Glutamatergic neuron (in vitro differentiated cells): ENCODE measurements at places on chromosomes 11 and 22.

DNA sequence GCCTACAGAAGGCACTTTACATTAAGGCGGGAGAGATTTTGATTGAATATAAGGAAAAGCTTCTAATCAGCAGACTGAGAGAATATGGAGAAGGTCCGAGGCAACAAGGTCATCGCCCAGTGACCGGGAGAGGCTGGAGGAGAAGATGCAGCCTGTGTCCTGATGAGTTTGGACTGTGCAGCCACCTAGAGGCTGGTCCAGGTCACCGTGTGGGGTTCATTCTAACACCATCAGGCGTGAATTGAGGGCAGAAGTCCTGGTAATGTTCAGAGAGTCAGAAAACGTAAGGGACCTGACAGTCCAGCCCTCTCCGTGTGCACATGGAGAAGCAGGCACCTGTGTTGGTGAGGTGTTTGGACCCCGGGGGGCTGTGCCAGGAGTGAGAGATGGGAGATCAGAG is 102.7 kb downstream of the FEZ1 start:
- no peak for DNase-seq

- no peak for DNase-seq
Measured at GRCh38 chr11:123212406-123212805, 17.4 kb upstream of the CLMP start.

DNA sequence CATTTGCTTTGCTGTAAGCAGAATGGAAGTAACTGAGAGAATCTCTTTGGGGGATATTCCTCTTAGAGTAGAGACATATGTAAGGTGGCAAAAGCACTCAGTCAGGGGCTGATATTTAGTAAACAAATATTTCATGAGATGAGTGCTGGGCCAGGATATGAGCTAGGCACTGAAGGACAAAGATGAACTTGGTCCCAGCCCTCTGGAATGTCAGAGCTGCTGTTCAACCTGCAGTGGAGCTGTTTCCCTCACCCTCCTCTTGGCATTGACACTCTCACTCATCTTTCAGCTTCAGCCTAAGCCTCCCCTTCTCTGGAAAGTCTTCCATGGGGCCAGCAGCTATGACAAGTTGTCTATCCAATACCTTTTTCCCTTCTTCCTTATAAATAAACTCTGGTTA is 22.2 kb downstream of the RASSF10 start:
- DNase-seq = no peak

DNA sequence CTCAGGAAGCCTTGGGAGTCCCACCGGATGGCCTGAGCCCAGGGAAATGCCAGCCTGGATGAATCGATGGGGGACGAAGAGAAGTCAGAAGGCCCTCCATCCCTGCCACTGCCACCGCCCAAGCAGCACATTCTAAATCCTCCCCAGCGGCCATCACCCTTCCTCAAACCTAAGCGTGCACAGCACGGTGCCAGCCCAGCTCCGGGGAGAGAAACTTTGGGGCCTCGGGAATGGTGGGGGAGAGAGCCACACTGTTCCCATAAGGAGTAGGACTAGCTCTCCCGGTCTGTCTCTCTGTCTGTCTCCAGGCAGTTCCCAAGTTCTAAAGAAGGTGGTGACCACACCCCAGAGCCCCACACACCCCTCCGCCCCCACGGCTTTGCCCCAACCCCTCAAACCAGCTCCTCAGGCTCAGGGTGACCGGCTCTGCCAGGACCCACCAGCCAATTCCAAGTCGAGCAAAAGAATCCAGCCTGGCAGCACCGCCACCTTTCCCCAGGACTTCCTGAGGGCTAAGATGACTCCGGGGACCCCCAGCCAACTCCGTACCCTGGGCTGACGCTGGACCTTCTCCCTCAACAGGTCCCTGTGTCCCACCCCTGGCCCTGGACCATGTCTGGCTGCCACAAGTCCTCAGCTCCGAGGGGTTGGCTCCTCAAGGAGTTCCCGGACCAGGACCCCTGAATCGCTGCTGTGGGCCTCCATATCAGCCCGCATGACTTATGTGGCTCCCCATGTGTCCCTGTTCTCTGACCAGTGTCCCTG is 2.7 kb downstream of the AHNAK start:
- no peak for DNase-seq

DNA sequence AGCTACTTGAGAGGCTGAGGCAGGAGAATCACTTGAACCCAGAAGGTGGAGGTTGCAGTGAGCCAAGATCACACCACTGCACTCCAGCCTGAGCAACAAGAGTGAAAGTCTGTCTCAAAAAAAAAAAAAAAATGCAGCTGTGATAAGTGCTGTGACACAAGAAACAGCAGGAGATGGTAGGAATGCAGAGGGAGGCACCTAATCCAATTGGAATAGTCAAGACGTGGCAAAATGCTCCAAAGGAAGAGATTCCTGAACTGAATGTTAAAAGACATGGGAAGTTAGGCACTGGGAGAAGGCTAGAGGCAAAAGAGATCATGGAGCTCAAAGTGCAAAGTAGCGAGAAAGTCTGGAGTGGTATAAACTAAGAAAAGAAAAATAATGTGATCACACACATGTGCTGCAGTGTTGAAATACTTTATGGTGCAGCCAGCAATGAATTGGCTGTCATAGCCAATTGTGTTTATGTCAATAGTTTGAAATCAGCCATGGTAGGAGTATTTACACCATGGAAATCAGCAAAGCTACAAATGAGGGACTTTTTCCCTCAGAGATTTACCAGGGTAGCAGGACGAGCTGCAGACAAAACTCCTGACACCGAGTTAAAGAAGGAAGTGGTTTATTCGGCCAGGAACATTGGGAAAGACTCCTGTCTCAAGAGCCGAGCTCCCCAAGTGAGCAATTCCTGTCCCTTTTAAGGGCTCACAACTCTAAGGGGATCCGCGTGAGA is 40.9 kb upstream of the LIPT2 start:
- no peak for DNase-seq

- peak; percentile 58 for DNase-seq
Measured at GRCh38 chr11:8913961-8914660, 3.1 kb downstream of the AKIP1 start.

- DNase-seq = no peak
Measured at GRCh38 chr11:64921384-64921783, 3.1 kb upstream of the PPP2R5B start.

DNA sequence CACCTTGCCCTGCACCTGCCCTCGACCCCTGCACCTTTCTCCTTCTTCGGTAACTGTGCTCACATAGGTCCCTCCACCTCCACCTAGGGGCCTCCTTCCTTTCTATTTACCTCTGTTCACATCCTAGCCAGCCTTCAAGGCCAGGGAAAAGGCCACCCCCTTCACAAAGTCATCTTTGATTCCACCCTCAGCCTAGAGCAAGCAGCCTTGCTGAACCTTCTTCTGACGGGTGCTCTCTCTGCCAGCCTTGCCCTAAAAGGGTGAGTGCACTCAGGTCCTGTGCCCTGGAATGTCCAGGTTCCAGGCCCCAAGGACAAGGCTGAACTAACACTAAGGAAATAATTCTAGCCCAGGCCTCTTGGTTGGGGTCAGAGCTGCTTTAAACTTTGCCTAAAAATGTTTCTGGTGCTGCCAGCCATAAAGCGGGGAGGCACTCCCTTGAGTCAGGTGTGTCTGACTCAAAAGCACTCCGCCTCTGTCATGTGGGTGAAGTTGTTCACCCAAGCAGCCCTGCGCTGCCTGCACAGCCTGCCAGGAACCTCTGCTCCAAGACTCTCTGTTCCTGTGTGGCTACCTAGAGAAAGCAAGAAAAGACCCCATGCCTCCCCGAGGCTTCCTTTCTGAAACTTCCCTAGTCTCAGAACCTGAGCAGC is 9.2 kb upstream of the FAM83F start:
- no peak for DNase-seq

DNA sequence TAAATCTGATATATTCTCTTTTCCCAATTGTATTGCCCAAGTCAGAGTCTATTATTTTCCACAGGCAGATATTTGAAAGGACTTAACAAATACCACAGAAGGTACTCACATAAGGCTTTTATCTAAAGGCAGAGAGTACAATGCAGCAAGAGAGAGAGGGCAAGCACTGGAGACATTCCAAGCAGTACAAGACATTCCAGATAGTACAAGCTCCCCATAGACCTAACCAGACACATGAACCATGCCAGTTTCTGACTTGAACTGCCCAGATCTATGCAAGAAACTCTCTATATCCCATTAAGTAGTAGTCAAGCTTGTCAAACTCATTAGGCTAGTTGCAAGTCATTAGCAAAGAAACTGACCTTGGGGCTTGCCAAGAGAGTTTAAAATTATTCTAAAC is 11.2 kb upstream of the MS4A6E start:
- DNase-seq = no peak

DNA sequence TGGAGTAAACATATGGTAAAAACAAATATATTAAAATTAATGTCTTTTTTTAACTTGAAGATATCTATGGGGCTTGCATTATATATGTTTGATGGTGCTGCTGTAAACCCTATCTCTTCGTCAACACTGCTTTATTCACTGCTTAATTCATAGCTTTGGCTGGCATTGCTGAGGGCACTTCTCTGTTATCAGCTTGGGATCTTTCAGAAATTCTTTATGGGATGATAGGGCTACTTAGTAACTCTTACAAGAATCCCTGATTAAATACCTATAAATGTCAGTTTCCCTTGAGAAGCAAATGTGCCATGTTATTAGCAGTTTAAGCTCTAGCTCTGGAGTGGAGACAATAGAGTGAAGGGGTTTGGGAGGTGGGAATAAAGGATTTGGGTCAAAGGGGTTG is 112.3 kb downstream of the SWAP70 start:
- no peak for DNase-seq

DNA sequence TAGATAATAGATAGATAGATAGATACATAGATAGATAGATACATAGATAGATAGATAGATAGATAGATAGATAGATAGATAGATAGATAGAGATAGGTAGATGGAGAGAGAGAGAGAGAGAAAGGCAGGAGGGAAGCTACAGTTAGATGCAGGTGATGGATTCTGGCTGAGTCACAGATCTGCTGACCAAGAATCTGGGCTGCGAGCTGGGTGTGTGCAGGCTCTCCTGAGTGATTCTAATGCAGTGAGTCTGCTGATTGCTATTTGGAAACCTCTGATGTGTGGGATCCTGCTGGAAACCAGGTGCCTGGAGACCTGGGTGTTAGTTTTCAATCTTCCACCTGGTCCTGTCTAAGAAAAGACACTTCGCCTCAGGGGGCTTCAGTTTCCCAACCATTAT is 1441.8 kb downstream of the TBC1D22A start:
- DNase-seq = no peak

- no peak for DNase-seq
Measured at GRCh38 chr11:15714641-15715399, 600.1 kb downstream of the INSC start.
